ENCODE measurements at places on chromosomes 5 and 9.

- DNase-seq: no peak
These were observed 103.1 kb upstream of the TXNDC8 start for GRCh38 chr9:110440796-110441195.

- DNase-seq: no peak
These were observed 58.2 kb downstream of the GADD45G start for GRCh38 chr9:89662718-89663613.

- no peak for DNase-seq
These were observed 8.3 kb downstream of the NFIL3 start for GRCh38 chr9:91415290-91415689.

DNA sequence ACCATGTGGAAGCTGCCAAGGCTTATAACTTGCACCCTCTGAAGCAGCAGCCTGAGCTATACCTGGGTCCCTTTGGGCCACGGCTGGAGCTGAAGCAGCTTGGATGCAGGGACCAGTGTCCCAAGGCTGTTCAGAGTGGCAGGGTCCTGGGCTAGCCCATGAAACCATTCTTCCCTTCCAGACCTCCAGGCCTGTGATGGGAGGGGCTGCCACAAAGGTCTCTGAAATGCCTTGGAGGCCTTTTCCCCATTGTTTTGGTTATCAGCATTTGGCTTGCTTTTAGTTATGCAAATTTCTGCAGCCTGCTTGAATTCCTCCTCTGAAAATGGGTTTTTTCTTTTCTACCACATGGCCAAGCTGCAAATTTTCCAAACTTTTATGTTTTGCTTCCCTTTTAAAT, 433.7 kb upstream of the ACO1 start:
- DNase-seq: no peak

- no peak for DNase-seq
These were observed 141.4 kb downstream of the PLK2 start for GRCh38 chr5:58318468-58318867.

DNA sequence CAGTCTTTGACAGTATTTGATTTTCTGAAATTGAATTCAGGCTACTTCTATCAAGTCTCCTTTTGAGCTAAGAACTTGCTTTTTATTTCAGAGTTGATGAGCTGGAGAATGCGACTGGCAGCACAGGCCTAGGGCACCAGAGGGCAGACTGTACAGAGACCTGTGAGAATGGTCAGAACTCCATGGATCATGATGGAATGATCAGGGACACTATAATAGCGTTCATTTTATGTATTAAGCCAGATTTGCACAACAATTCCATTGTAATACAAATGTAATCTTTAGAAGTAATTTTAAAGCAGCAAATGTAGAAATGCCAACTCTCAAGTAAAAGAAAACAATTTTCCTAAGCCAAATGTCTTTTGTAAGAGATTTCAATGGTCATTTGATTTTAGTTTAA, 902.4 kb downstream of the NR2F1-AS1 start:
- no peak for DNase-seq

- DNase-seq: peak; percentile 53
These were observed 3.8 kb downstream of the IER5L start for GRCh38 chr9:129174102-129174723.

DNA sequence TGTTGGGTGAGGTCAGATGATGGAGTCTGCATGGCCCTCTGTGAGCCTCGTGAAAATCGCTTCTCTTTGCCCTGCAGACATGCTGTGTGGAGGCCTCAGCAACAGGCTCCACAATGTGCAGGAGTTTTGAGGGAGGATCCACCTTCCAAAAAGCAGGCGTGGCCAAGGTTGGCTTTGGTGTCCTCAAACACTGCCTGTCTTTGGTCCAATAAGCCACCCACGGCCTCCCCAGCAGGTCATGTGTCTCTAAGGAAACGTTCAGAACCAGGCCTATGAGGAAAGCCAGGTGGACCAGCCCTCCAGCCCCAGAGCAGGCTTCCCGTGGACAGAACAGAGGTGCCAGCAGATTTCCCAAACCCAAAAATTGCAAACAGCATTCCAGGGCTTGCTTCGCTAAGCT, 340.7 kb upstream of the IRX2 start:
- no peak for DNase-seq

DNA sequence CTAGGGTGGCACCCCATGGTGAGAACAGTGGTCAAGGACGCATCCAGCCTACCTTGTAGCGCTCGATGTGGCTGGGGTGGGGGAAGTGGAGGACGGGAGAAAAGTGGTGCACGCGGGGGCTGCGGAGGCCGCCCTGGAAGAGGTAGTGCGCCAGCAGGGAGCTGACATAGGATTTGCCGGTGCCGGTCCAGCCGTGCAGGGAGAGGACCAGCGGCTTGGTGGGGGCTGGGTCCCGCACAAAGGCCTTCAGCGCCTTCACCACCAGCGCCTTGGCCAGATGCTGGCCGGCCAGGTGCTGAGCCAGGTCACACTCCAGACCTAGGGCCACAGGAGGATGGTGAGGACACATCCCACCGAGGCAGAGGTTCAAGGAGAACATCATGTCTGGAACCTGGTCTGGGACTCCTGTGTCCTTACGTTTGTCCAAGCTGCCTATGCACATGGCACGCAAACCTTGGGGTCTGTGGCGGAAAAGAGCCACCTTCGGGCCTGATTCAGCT, 797 bp downstream of the TOR2A start:
- DNase-seq: no peak

GRCh38 chr9:37415011-37415719, 7.3 kb upstream of the GRHPR start:
- DNase-seq: peak; percentile 41

DNA sequence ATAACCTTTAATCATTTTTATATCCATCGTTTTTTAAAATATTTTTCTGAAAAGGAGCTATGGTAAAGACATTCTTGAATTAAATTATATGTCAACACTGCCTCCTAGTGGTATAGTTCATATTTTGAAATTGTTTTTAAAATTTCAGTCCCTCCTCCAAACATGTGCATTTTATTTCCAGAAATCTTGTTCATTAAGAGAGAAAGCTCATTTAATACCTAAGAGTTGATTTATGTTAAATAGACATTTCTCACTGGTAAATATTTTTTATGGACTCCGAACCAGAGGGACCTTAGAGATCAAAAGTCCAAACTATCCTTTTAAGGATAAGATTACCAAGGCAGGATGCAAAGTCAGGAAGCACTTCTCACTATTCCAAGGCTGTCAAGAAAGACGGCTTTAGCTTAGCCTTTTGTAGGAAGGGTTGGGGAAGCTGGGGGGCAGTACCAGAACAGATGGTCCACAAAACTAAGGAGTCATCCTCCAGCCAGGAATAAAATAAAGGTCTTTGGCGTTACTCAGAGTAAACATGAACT, 21.6 kb downstream of the BHMT start:
- DNase-seq: no peak

All from stimulated activated CD4-positive, alpha-beta T cell treated with anti-CD3 and anti-CD28 coated beads, Interleukin-1b, Interleukin-23, amount 100 ng/mL, for 1 hour (primary cell).